Stimulated activated CD4-positive, alpha-beta T cell treated with anti-CD3 and anti-CD28 coated beads, Interleukin-1b, Interleukin-23, amount 100 ng/mL, for 1 hour (primary cell): ENCODE measurements at places on chromosomes 7 and 10.

GRCh38 chr7:90596671-90597562, 796 bp downstream of the CDK14 start:
- DNase-seq, result no peak

DNA sequence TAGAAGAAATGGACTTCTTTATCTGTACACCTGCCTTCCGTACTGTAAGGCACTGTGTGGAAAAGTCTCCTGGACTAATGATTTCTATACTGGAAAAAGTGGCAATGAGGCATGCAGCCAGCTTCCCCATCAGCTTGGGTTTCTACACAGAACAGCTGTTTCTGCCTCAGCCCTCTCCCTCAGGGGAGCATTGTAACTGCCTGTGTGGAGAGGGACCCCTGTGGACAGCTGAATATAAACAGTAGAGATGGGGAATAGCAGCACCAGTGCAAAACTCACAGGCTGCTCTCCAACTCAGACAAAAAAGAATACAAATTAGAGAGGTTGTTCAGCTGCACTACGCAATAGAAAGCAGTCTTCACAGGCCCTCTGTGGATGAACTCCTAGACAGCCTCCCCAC, 451.3 kb upstream of the MBL2 start:
- no peak for DNase-seq

DNA sequence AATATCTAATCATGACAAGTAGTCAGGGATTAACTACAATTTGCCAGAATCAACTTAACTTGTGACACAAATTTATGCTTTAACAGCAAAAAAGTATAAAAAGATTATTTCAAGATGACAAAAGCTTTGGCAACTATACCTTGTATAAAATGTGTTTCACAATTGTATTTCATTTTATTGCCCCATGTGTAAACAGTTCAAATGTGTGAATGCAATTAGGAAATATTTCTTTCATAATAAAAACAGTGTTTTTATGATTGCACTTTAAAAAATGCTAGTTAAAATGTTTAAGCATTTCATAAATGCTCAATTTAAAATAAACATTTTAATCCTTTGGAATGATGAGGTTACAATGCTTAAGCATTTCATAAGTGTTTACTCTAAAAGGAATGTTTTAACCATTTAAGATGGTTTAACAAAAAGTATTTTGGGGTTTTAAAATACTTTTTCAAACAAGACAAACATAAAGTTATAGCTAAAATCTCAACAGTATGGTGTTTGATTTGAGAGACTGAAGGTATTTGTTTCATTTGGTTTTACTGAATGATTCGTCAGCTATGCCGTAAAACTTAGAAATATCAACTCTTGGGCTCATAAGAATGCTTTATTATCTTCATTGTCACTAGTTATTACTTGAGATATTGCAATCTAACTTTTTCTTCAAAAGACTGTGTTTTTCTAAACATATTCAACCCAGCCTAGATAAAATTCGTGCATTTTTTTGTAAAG, 50.1 kb downstream of the SFTPD start:
- DNase-seq, result no peak

DNA sequence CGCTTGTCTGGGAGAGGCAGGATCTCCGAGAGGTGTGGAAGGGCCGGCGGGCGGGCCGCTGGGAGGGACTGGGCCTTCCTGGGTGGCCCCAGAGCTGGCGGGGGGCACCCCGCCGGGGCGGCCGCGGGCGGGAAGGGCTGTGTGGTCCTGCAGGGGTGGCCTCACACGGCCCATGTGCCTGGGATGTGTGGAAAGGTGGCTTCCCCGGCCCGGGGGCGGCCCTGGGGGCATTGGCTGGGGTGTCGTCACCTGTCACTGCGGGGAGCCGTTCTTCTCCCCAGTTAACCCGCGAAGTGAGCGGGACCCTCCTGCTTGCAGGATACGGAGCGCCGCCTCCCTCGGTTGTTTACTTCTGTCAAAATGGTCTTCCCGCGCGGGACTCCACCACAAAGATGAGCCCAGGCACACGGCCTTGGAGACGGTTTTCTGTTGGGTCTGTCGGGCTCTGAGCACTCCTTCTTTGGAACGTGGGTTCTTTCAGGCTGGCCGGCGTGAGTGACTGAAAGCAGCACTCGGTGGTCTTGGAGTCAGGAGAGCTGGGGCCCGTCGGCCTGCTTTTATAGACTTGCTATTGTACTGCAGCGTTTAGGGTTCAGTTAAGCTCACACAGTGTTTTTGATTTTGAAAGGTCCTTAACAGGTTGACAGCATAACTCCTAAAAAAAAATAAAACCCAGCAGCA, 700 bp downstream of the SMC3 start:
- no peak for DNase-seq

DNA sequence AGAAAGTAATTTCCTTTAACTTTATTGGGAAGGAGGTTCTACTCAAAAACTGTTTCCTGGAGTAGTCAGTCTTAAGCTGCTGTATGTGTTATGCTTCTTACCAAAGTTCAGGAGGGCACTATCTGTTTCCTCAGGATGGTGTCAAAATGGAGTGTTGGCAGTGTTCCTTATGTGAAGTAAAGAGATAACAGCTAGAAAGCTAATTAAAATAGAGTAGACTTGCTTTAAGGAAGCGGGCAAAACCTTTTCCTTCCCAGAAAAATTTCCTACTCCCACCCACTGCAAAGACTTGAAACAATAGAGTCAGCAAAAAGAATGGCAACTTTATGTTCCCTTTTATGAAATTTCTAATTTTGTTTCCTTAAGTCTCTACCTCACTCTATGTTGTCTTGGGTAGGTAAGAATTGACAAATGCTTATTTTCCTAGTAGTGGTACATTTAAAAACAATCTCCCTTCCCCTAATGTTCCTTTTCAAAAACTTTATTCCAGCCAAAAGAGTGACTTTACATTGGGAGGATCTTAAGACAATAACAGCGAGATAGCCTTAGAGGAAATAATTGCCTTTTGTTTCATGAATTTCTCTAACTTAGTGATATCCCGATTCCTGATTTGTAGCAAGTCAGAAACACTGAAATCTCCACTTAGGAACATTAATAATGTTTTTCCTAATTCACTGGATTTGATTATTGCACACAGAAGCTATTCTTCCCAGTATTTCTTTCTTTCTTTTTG, 26.5 kb upstream of the ENTPD1 start:
- DNase-seq, result no peak

- no peak for DNase-seq
Measured at GRCh38 chr7:7565018-7565680, 1.5 kb upstream of the MIOS start.

DNA sequence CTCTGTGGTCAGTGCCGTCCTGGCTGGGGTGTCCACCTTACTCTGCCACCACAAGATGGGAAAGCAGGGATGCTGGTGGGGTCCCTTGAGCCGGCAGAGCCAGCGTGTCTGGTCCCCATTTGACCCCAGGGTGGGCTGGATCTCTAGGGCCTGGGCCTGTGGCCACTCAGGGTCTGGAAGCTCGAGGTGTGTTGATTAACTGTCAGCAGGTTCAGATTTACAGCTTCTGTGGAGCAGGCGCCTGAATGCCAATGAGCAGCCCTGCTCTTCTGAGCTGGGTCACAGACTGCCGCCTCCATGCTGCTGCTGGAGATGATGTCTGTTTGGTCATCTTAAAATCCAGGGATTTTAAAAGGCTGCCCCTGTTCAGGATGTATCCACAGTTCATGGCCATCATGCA, 11.3 kb upstream of the DPYSL4 start:
- no peak for DNase-seq

- no peak for DNase-seq
Measured at GRCh38 chr7:157827863-157828160, 491.0 kb downstream of the DNAJB6 start.

GRCh38 chr10:52956461-52956860, 183.9 kb upstream of the MBL2 start:
- DNase-seq, result no peak
